ENCODE measurements at places on chromosomes 5 and 9.

DNA sequence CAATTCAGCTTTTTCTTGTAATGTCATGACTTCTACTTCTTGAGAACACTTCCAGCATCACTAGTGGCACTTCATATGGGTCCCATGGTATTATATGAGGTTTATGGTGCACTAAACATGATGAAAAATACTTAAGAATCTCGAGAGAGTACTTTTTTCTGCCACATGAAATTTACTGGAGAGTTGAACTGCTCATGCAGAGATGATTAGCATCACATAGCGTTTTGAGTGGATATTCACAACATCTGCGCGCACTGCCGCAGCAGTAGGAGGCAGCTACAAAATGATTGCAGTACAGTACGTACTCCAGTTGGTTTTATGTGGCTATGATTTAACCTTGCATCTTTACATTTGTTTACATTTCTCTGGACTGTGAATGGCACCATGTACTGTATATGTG is 14.7 kb downstream of the RAD1 start:
- DNase-seq: no peak

DNA sequence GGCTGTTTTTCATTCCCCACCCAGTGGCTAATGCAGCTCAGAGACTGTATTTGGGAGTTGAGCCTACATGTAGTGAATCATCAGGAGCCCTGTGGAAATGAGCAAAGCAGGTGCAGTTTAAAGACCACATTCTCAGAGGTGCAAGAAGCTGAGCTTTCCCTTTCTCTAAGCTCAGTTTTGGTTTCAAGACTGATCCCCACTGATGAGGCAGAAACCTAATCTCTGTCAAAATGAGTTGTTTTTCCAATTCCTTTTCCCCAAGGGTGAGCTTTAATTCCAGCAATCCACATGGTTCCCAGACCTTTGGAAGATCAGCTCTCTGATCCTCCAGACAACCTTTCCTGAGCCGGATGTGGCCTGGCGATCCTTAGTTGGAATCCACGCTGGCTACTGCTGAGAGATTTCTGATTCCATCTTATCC is 420.5 kb downstream of the EBF1 start:
- no peak for DNase-seq

GRCh38 chr5:57488215-57488955 is 5.8 kb upstream of the ACTBL2 start:
- no peak for DNase-seq

DNA sequence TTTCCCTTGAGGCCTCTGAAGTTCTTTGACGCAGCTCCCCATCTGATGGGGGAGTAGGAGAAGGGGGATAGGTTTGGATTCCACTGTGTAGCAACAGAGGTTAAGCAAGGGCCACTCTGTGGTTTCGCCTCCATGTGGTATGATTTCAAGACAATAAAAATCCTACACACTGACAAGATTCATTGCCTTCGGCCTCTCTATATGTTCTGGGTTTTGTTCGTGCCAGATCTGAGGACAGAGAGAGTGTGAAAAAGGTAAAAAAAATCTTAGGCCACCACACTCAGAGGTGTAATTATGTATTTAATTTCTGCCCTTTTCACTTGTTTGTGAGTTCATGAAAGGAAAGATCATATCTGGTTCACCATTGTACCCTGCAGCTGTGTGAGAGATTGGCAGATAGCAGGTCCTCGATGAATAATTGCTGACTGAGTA is 715.2 kb upstream of the ZNF608 start:
- DNase-seq: no peak

DNA sequence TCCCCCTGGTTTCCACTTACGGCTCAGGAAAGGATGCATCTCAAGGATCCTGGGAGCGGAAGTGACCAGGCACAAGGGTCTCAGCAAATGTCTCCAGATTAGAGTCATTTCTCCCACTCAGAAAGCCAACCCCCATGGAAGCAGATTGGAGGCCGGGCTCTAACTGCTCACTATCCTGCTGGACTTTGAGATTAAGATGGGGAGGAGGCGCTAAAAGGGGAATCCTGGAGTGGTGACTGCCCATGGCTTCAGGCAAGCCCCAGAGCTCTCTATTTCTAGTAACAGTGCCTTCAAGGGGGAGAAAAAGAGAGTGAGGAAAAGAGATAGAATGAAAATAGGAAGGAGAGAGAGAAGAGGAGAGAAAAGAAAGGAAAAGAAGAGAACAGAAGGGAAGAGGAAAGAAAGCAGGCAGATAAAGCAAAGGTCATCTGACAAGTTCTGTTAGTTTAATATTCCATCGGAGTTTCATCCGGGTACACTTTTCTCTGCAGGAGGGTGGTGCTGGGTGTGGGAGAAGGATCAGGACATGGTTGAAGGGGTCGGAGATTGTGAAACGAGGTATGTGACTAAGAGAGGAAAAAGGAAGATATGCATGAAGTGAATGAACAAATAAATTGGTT is at the start of gene AGXT2:
Gene AGXT2 (minus strand): TSS at position 165 of the 620 bp plus-strand sequence. CDS start 57 bp downstream, at position 108.
- no peak for DNase-seq

DNA sequence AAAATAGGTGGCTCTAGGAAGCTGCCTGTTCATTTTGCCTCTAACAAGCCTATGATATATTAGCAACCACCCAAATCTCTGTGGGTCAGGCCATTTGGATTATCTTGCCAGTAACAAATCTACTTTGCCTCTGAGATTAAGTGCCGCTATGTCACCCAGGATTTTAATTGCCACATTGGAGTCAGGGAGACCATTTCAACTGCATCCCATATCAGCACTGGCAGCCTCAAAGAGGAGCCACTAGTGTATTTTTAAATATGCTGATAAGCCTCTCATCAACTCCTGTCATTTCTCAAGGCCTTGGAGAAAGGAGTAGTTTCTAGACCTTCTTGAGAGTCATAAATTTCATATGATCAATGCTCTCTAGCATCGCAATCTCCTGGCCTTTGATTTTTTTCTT is 12.1 kb upstream of the ADAMTS19 start:
- no peak for DNase-seq

GRCh38 chr9:99368341-99369326 is 146.6 kb downstream of the SEC61B start:
- no peak for DNase-seq

DNA sequence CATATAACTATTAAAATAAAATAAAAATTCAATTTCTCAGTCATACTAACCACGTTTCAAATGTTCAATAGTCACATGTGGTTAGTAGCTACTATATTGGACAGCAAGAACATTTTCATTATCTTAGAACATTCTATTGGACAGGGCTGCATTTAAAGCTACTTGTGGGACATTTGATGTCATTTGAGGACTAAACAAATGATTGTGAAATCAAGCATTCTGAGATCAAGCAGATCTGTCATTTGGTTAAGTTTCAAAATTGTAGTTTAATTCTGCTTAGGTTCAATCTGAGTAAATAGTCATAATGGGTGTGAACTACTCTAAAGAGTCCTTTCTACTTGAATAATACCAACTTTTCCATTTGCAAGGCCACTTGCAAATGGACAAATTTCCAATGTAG is 226.9 kb upstream of the C9orf72 start:
- DNase-seq: no peak

- no peak for DNase-seq
These were observed 275.2 kb downstream of the MSX2 start for GRCh38 chr5:174999581-174999980.

GRCh38 chr5:57476601-57477056 is 6.0 kb downstream of the ACTBL2 start:
- no peak for DNase-seq

All from activated gamma-delta T cell (primary cell).